GM12892 (cell line): ENCODE measurements at places on chromosomes 3 and 15.
A peak's percentile ranks its signal among the peaks of the same experiment; 100 is the strongest.

DNA sequence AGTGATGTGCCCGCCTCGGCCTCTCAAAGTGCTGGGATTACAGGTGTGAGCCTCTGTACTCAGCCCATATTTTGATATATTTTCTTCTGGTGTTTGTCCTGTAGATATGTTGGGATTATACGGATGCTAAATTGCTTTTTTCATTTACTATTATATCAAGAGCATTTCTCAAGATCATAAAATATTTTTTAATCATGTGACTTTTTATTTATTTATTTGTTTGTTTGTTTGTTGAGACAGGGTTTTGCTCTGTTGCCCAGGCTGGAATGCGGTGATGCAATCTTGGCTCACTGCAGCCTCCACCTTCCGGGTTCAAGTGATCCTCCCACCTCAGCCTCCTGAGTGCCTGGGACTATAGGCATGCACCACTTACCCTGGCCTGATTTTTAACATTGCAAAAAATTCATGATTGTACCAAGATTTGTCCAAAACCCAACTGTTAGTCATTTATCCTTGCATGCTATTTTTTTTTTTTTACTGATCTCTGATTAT is 2.7 kb upstream of the PXK start:
- no peak for DNase-seq

DNA sequence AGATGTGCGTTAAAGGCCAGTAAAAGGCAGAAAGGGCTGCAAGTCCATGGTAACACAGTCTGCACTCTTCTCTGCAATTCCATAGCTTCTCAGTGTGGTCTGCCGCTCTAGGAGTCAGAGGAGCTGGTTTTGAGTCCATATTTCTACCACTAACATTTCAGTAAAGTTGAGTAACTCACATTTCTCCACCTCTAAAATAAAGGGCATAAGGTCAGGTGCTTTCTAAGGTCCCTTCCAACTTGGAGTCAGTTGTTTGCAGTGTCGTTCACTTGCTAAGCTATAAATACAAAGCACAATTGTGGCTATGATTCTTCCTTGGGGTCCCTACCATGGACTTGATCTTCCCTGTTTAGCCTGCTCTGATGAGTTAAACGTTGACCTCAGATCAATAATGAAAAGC is 171.1 kb downstream of the P3H2 start:
- no peak for DNase-seq

- DNase-seq, result peak; percentile 50
Measured at GRCh38 chr3:13083898-13084297, 10.7 kb upstream of the IQSEC1 start.

DNA sequence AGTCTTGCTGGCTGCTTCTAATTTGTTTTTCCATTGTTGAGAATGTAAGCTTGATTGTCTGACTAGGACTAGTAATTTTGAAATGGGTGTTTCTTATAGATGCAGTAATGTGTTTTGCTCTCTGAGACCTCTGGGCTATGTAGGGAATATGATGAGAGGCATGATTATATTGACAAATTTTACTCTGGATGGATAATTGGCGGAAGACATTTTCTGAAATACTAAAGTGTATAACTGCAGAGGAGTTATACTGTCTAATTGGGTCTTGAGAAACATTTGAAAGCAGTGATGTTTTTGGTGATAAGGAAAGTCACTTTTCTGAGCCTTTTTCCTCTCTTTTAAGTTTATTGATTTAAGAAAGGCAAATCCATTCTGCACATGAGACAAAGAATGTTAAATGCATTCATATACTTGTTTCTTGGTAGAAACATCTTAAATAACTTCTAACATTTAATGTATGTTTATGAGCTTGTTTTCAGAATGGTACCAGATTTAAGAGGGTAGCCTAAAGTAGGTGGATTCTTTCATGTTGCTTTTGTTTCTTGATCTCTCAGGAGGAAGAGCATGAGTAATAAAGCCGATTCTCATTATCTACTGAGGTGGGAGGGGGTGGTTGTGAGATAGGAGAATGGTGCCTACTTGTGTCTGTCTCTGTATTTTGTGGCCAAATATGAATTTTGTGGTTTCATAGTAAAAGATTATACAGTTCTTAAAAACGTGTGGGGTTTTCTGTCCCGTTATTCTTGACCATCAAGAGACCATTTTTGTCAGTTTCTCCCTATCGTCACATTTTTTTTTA is 2.0 kb downstream of the ATP2C1 start:
- no peak for DNase-seq

- no peak for DNase-seq
Measured at GRCh38 chr3:52391096-52391495, 53.8 kb downstream of the SEMA3G start.

- no peak for DNase-seq
Measured at GRCh38 chr3:36416599-36416998, 36.3 kb downstream of the STAC start.

DNA sequence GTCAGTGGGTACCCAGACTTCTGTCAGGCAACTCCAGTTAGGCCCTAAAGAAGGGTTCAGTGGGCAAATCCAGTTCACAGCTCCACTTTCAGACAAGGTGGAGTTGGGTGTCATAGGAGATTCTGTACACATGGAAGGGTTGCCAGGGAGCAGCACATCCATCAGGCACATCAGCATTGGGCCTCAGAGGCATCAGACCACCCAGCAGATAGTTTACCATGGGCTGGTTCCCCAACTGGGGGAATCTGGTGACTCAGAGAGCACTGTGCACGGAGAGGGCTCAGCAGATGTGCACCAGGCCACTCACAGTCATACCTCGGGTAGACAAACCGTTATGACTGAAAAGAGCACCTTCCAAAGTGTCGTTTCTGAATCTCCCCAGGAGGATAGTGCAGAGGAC is 27.2 kb downstream of the SYNM start:
- no peak for DNase-seq

DNA sequence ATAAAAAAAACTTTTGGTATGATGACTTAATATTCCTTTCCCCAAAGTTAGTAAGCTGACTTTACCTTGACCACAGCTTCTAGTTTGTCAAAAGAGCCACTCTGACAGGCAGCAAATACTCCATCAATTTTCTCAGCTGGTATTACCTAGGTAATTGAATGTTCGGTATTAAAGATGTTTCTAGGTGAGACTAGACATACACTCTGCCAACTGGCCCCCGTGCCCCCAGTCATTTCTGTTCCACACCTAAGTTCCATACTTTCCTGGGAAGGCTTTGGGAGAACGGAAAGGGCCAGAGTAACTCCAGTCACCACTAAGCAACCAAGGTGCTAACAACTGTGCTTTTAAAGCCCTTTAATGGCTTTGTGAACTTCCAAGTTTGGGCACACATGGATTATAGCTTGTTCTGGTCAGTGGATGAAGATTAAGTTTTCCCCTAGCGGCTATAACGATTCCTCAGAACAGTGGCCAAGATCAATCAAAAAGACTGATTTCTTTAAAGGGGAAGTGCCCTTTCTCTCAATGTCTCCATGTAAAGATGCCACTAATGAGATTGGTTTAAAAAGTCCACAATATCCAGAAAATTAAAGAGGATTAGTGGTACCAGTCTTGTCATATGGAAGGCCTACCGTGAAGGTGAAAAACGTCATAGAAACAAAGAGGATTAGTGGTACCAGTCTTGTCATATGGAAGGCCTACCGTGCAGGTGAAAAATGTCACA is 7.0 kb downstream of the EIF4A2 start:
- DNase-seq, result no peak

- DNase-seq, result no peak
Measured at GRCh38 chr3:14525685-14526631, 14.2 kb downstream of the GRIP2 start.

- no peak for DNase-seq
Measured at GRCh38 chr15:33678602-33679001, 289.7 kb upstream of the CHRM5 start.

- no peak for DNase-seq
Measured at GRCh38 chr3:23372285-23372684, 169.2 kb downstream of the UBE2E2 start.

DNA sequence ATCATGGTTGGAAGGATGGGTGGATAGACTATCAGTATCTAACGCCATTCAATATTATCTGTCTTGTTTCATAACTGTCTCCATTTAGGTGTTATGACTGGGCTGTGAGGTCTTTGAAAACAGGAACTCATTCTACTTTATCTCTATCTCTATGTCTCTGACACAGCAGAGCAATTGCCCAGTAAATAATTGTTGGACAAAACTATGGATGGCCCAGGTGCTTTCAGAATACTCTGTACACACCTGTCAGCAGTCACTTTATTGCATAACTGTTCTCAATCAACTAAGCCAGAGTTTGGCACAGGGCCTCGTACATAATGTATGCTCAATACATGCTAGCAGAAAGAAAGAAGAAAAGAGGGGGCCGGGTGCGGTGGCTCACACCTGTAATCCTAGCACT is 210.3 kb downstream of the OPA1 start:
- DNase-seq, result no peak

DNA sequence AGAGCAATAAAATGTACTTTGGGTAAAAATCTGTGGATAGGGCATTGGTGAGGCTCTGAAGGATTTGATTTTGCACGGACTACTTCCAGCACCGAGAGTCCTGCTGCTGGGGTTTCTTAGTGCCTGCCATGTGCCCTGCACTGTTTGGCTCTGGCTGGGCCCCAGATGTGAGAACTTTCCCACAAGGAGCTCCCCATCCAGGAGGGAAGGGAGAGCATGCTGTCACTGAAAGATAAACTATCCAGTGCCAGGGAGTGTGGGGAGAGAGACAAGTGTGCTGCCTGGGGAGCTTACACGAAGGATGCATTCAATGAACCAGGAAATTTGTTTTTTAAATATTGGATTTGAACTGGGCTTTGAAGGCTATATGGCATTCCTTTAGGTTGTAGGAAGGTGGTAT is 30.2 kb downstream of the LPP start:
- DNase-seq, result no peak

DNA sequence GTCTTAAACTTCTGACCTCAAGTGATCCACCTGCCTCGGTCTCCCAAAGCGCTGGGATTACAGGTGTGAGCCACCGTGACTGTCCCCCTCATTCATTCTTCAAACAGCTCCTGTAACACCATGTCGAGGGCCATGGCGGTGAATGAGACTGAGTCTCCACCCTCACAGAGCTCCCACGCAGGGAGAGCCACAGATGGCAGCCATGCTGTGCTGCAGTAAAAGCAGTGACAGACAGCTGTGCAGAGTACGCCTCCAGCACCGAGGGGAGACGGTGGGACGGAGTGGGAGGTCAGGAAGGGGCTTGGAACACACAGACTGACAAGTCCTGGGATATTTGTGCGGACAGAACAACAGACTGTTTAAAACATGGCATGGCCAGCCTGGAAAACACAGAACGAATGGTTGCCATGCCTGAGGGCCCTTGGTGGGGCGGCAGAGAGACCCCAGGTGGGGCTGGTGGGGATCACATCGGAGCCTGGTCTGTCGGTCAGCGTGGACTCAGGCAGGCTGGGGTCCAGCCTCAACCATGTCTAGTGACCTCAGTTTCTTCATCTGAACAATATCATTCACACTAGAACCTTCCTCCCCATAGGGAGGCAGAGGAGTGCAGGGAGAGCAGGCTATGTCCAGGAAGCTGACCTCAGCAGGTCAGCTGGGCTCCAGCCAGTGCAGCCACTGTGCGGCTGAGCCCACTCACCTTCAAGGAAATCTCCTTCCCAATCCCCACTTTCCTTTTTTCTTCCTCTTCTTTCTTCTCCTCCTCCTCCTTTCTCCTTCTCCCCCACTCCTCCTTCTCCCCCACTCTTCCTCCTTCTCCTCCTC is 20.6 kb upstream of the LCTL start:
- DNase-seq, result no peak

DNA sequence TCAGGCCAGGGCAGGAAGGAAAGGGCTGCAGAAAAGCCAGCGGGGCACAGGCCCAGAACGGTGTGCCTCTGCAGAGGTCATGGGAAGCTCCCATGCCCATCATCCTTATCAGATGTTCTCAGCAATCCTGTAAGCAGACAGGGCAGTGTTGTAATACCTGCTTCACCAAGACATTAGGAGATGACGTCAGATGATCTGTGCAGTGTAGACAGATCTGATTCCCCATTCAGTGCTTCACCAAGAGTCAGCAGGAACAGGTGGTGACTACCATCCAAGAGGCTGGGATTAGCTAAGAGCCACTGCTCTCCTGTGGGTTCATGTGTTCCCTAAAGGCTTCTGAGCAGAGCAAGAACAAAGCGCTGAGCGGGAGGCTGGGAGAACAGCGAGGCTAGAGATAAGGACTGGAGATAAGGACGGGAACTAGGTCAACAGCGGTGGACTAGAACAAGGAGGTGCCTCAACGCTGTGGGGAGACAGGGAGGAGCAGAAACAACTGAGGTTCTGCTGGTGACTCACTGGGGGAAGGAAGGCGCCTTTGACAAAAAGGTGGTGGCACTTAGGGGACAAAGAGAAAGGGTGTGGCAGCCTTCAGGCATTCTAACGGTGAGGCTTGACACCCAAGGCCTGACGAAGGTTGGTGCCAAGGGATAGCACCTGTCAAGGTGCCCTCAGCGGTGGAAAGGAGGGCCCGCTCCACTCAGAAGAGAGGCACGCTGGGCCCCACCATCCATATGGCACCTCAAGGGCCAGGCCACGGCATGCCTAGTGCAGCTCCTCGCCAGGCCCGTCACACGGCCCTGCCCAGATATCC is 28.4 kb downstream of the CCDC12 start:
- no peak for DNase-seq

GRCh38 chr15:67943475-67943874 is 103.6 kb upstream of the RNU6-1 start:
- DNase-seq, result no peak

DNA sequence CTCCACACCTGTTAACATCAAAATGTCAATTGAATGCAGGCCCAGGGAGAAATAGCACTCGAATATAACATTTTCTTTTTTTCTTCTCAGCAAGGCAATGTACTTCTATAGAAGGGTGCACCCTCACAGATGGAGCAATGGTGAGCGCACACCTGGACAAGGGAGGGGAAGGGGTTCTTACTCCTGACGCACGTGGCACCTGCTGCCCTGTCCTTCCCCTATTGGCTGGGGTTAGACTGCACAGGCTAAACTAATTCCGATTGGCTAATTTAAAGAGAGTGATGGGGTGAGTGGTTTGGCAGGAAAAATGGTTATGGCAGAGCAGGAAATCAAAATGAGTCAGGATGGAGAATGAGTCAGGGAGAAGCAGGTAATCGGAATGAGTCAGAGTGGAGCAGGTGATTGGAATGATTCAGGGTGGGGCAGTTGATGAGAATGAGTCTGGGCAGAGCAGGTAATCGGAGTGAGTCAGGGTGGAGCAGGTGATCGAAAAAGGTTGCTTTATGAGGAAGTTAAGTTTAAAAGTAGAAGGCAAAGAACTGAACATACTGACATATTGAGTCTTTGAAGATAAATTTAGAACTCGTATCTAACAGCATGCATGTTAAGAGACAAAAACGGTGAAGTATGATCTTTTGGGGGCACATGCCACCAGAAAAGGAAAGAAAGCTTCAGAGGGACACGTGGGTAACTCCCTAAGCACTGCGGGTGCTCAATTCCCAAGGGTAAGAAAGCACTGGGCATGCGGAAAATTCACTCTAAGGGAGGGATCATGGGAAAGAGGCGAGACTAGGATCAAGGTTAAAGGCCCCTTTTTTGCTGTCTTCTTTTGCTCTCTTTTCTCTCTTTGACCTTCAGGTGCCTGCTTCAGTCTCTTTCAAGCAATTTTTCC is 72.9 kb upstream of the GALNT15 start:
- DNase-seq, result no peak
